ENCODE measurements at places on chromosomes 2 and 18.

DNA sequence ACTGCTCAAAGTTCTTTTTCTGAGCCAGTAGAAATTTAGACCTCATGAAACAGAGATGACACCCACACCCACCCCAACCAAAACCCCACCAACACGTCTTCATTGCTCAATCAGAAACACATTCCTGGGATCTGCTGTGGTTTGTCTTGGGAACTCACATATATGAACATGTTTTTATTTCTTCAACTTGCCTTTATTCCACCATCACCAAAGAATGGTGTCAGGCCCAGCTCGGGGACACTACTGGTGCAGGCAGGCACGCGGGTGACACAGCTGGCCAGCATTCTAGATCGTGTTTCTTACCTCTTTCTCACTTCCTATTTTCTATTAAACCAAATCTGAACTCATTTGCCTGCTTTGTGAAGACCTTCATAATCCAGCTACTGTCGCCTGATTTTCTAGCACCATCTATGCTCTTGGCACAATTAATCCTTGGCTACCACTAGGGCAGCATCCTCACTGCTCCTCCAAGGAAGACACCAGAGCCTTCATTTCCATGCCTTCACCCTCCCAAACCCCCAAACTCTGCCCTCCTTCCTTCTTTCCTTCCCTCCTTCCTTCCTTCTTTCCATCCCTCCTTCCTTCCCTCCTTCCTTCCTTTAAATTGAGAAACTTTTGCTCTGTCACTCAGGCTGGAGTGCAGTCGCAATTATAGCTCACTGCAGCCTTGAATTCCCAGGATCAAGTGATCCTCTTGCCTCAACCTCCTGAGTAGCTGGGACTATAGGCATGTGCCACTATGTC lies 157.1 kb downstream of the BCL2 start:
- no peak for DNase-seq

- DNase-seq = no peak
Observed at GRCh38 chr18:9905401-9905922, 8.4 kb upstream of the VAPA start.

DNA sequence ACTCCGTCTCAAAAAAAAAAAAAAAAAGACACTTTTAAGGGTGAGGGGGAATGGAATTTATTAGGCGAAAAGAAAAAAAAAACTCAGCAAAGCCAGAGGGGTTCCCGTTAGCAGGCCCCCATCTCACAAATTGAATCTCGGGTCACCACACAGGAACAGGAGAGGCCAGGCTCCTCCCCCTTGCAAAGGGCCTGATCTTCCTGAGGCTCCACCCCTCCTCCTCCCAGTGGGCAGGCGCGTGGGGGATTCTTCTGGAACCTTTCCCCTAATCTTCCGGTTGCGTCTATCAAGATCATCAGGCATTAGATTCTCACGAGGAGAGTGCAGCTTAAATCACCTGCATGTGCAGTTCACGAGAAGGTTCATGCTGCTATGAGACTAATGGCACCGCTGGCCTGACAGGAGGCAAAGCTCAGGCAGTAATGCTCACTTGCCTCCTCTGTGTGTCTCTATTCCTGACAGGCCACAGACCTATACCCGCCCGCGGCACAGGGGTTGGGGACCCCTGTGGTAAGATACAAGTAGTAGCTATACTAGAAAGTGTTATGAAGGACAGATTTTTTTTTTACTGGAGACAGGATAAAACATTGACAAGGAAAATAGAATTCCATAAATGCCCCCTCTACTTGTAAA lies 45.8 kb downstream of the TAF4B start:
- DNase-seq = no peak

DNA sequence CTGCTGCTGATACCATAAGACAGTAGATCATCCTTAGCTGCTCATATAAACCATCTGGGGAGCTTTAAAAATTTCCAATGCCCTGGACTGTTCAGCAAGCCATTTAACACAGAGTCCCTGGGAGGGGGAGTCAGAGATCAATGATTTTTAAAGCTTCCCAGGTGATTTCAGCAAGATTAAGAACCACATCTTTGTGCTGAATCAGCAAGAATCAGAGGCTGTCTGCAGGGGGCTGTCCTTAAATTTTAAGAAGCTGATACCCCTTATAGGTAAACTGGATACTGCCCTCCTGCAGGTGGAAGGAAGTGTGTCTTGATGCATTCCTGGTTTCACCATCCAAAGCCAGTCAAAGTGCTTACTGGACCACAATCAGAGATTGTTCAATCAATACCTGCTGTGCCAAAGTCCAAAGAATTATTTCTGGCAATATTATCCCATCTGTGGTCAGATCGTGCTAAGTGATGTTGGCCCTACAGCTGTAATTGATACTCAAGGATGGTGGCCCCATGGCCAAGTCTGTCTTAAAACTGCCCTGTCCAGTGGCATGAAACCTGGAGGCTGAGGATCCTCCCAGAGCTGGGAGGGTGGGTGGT lies 72.2 kb downstream of the BCL2L11 start:
- no peak for DNase-seq

- DNase-seq = no peak
Observed at GRCh38 chr2:182858671-182859070, 7.8 kb downstream of the FRZB start.

All from NCI-H510A treated with DMSO at 0.1 percent for 48 hours (cell line).